Tracheal epithelial cell (primary cell): ENCODE measurements at places on chromosomes 1 and 21. TPM values are rescaled to one million over a fixed set of nuclear protein-coding genes. Genes with fewer than 3 reads are reported as not detected.

FCRLB gene
- 1.7 and 2.6 TPM in 2 replicates for total RNA-seq

NENF gene
- total RNA-seq = 54.2 and 84.2 TPM in 2 replicates

LCE3E gene
- 0.48 TPM in 1 of 2 replicates, not detected in the other for total RNA-seq

CLIC6 gene
- 0.48 TPM in 1 of 2 replicates, not detected in the other for total RNA-seq

FABP3 gene
- total RNA-seq = 17.1 TPM in 1 of 2 replicates, not detected in the other

MAN1C1 gene
- total RNA-seq = under 0.01 and 0.64 TPM in 2 replicates

GPR25 gene
- total RNA-seq = not detected in 2 replicates

LYPD8 gene
- total RNA-seq = under 0.01 TPM in 1 of 2 replicates, not detected in the other

CFAP298 gene
- total RNA-seq = 38.6 and 48.0 TPM in 2 replicates

CD48 gene
- total RNA-seq = not detected in 2 replicates

AMY1B gene
- total RNA-seq = not detected in 2 replicates

OR10K2 gene
- not detected in 2 replicates for total RNA-seq

ALX3 gene
- total RNA-seq = not detected in 2 replicates

FCRL4 gene
- not detected in 2 replicates for total RNA-seq

MAP3K21 gene
- total RNA-seq = 10.1 and 12.4 TPM in 2 replicates

NMNAT2 gene
- under 0.01 and 0.21 TPM in 2 replicates for total RNA-seq

UTS2 gene
- total RNA-seq = not detected in 2 replicates

ADCY10 gene
- not detected in 2 replicates for total RNA-seq

HSPB7 gene
- total RNA-seq = not detected in 2 replicates

LCE2C gene
- not detected in 2 replicates for total RNA-seq

NUDT17 gene
- 2.7 and 3.2 TPM in 2 replicates for total RNA-seq

USP25 gene
- 29.9 and 42.8 TPM in 2 replicates for total RNA-seq

KCNK2 gene
- total RNA-seq = not detected in 2 replicates

SYT2 gene
- total RNA-seq = under 0.01 TPM in 1 of 2 replicates, not detected in the other

SRM gene
- 11.1 and 13.5 TPM in 2 replicates for total RNA-seq

TMIGD3 gene
- not detected in 2 replicates for total RNA-seq

IL10 gene
- total RNA-seq = not detected in 2 replicates

ERICH3 gene
- under 0.01 TPM in 1 of 2 replicates, not detected in the other for total RNA-seq

AGT gene
- 0.24 TPM in 1 of 2 replicates, not detected in the other for total RNA-seq

PCP4 gene
- total RNA-seq = not detected in 2 replicates

GPR37L1 gene
- total RNA-seq = under 0.01 TPM in 1 of 2 replicates, not detected in the other

HOOK1 gene
- 9.2 and 11.1 TPM in 2 replicates for total RNA-seq
